ENCODE measurements at places on chromosomes 11 and 22. TPM values are rescaled to one million over a fixed set of nuclear protein-coding genes. Genes with fewer than 3 reads are reported as not detected.

The OR52B4 gene
- not detected for total RNA-seq

The OOSP1 gene
- not detected for total RNA-seq

The IMMP1L gene
- total RNA-seq, result 23.2 TPM

The CLMP gene
- not detected for total RNA-seq

- H3K4me1 ChIP-seq, result no peaks in the 10 kb centered on the region
- no peak overlapping the region for H3K27ac ChIP-seq
- peaks cover 2% of the 10 kb centered on the region for H3K27me3 ChIP-seq
- H3K36me3 ChIP-seq, result no peaks in the 10 kb centered on the region
Measured at GRCh38 chr11:43954241-43954640, 11.8 kb downstream of the C11orf96 start.

GRCh38 chr11:69319255-69320106 lies 25.5 kb downstream of the MYEOV start:
- H3K27me3 ChIP-seq, result no peaks in the 10 kb centered on the region
- H3K4me1 ChIP-seq, result no peaks in the 10 kb centered on the region
- H3K36me3 ChIP-seq, result no peaks in the 10 kb centered on the region
- no peak for DNase-seq
- no peak overlapping the region for H3K4me3 ChIP-seq
- H3K27ac ChIP-seq, result no peak overlapping the region

- DNase-seq, result peak; percentile 47
- no peak within 1 kb of the TSS for H3K27ac ChIP-seq
- H3K27me3 ChIP-seq, result no peaks in the 10 kb centered on the region
- H3K4me1 ChIP-seq, result peaks cover 20% of the 10 kb centered on the region
- H3K36me3 ChIP-seq, result no peaks in the 10 kb centered on the region
Measured at GRCh38 chr11:66728693-66729385, at the start of gene SPTBN2. Gene SPTBN2, minus strand, starts transcription at chr11:66729216. Its CDS starts 7,976 bp downstream, at chr11:66721240.

DNA sequence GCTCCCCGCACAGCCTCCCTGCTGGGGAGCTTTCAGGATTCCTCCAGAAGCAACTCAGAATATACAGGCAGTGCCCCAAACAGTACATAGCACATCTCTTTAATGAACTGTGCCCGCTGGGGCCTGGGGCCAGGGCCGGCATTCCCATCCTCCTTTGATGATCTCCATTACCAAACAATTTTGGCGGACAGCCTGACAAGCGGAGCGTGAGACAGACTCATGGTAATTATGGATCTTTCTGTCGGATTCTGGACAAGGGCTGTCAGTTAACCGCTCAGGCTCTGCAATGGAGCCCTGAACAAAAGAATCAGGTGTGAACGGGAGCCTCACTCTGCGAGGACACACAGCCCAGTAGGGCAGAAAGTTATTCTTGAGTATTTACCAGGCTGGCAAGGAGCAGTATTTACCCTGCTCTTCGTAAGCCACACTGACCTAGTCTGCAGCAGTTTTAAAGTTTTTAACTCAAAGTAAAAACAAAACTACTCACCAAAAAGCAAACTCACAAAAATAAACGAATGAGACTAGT lies 174.0 kb downstream of the TBC1D22A start:
- H3K27ac ChIP-seq, result no peak overlapping the region
- no peak overlapping the region for H3K4me3 ChIP-seq
- no peak for DNase-seq
- H3K27me3 ChIP-seq, result no peaks in the 10 kb centered on the region
- H3K36me3 ChIP-seq, result no peaks in the 10 kb centered on the region

GRCh38 chr11:115360186-115360824 lies 143.9 kb downstream of the CADM1 start:
- no peak for DNase-seq
- H3K36me3 ChIP-seq, result no peaks in the 10 kb centered on the region
- H3K27ac ChIP-seq, result no peak overlapping the region
- H3K4me3 ChIP-seq, result no peak overlapping the region

DNA sequence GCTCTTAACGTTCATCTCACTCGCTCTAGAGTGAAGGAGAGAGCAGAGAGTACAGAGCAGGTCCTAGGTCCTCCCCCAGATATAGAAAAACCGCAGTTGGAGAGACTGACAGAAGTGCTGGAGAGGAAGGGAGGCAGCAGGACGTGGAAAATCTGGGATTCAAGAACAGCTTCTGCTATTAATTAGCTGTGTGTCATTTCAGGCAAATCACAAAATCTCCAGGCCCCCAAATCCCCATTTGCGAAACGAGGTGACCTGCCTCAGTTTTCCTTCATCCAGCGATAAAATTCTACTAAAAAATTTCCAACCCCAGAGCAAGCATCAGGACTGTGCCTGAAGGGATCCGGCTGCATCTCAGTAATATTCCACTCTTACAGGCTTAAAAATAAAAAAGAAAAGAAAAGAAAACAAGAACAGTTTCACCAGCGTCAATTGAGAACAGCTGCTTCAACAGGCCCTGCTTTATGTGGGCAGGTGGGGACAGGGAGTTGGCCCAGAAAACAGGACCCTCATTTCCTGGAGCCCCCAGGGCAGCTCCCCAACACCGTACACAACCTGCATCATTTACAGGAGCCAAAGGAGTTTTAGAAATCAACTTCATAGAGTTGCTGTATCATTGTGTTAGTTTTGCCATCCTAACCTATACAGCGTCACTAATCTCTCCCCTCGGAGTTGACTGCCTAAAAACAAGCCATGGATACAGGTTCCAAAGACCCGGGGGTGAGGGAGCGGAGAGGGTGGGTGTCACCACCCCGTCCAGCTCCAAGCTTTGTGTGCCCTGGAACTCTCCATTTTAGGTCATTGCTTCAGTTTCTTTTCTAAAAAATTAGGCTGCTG lies 2.3 kb upstream of the MALAT1 start:
- H3K27ac ChIP-seq, result peak overlapping the region; percentile 92
- peaks cover 39% of the 10 kb centered on the region for H3K4me1 ChIP-seq
- peak overlapping the region; percentile 27 for H3K4me3 ChIP-seq
- H3K36me3 ChIP-seq, result peaks cover 17% of the 10 kb centered on the region
- DNase-seq, result no peak

GRCh38 chr11:44016131-44016530 lies 31.6 kb upstream of the ACCSL start:
- no peaks in the 10 kb centered on the region for H3K4me1 ChIP-seq
- no peaks in the 10 kb centered on the region for H3K27me3 ChIP-seq
- H3K4me3 ChIP-seq, result no peak overlapping the region
- no peaks in the 10 kb centered on the region for H3K36me3 ChIP-seq
- no peak overlapping the region for H3K27ac ChIP-seq
- DNase-seq, result no peak

DNA sequence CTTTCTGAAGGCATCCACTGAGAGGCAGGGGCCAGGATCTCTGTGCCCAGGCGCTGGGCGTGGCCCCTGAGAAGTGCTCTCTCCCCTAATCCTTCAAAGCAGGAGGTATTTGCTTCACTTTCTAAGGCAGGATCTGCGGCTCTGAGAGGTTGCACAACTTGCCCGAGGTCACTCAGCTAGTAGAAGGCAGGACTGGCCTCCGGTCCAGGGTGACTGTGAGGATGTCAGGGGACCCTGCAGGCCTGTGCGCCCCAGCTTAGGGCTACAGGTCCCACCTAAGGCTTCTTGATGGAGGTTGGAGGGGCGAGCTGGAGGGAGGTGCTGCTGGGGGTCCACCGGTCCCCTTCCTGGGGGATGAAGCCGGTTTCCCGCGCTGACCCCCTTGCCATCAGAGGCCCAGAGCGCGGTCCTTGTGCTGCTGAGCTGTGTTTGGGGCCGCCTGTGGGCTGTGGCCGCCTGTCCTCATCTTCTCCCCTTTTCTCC lies 979 bp downstream of the SMIM38 start:
- DNase-seq, result no peak
- no peaks in the 10 kb centered on the region for H3K27me3 ChIP-seq
- H3K4me3 ChIP-seq, result no peak overlapping the region
- no peak overlapping the region for H3K27ac ChIP-seq
- H3K4me1 ChIP-seq, result peaks cover 3% of the 10 kb centered on the region

- peak overlapping the region; percentile 97 for H3K27ac ChIP-seq
- peak; percentile 89 for DNase-seq
- peaks cover 28% of the 10 kb centered on the region for H3K4me1 ChIP-seq
- H3K36me3 ChIP-seq, result peaks cover 16% of the 10 kb centered on the region
- H3K27me3 ChIP-seq, result no peaks in the 10 kb centered on the region
Measured at GRCh38 chr22:45318168-45318557, 8.4 kb downstream of the FAM118A start.

DNA sequence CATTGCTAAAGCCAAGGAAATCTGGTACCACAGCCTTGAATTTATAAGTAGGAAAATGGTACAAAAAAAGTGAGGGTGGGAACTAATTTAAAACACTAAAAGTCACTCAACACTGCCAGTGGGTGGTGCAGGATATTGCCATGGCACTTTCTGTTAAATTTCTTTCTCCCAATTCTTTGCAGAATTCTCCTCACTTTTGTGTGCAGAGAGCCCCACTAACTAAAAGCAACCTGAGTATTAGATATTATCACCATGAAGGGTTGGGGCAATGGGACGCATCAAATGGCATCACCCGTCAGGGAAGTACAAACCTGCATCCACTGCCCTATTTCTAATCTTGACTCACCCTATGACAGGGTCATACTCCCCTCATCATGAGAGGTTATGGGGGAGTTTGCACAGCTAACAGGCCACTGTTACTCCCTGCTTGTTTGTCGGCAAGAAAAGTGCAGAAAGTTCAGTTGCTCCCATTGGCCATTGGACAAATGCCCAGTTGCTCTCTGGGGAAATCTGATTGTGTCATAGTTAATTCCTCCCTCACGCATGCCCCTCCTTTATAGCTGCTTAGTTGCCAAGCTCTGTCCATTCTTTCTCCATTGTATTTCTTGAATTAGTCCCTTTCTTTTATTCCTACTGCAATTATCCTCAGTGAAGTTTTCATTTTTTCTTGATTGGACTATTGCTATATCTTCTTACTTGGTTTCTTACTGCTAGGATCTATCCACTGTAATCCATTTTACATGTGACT lies 93.8 kb upstream of the BLID start:
- H3K27ac ChIP-seq, result no peak overlapping the region
- no peaks in the 10 kb centered on the region for H3K4me1 ChIP-seq
- no peak for DNase-seq
- no peak overlapping the region for H3K4me3 ChIP-seq
- no peaks in the 10 kb centered on the region for H3K27me3 ChIP-seq

DNA sequence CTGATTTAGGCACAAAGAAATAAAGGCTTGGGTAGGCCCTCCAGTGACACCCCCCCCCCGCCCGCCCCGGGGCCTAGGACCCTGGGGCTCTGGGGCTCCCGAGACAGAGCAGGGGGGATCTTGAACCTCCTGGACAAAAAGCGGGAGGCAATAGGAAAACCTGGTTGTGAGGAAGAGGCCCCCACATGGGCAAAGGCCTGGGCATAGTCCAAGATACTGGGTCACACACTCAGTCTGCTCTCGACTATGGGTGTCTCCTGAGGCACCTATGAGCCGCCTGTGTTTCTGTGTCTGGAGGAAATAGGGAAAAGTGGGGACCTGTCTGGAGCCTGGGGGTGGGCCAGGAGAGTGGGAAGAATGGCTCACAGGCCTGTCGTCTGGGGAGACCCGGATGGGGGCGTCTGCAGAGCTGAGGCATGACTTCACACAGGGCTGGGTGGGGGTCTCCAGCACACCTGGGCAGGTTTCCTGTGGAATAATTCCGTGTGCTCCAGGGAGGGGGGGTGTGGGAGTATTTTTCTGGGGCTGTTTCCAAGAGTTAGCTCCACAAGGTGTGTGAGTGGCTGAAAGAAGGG lies 2.4 kb upstream of the MN1 start:
- H3K4me1 ChIP-seq, result peaks cover 24% of the 10 kb centered on the region
- H3K27ac ChIP-seq, result no peak overlapping the region
- no peak overlapping the region for H3K4me3 ChIP-seq
- H3K27me3 ChIP-seq, result peaks cover 15% of the 10 kb centered on the region

Data from B cell (primary cell).